ENCODE measurements at places on chromosomes 11 and 22.
A peak's percentile ranks its signal among the peaks of the same experiment; 100 is the strongest.

GRCh38 chr11:27475622-27476021, 3.0 kb upstream of the LGR4 start:
- no peak for DNase-seq

DNA sequence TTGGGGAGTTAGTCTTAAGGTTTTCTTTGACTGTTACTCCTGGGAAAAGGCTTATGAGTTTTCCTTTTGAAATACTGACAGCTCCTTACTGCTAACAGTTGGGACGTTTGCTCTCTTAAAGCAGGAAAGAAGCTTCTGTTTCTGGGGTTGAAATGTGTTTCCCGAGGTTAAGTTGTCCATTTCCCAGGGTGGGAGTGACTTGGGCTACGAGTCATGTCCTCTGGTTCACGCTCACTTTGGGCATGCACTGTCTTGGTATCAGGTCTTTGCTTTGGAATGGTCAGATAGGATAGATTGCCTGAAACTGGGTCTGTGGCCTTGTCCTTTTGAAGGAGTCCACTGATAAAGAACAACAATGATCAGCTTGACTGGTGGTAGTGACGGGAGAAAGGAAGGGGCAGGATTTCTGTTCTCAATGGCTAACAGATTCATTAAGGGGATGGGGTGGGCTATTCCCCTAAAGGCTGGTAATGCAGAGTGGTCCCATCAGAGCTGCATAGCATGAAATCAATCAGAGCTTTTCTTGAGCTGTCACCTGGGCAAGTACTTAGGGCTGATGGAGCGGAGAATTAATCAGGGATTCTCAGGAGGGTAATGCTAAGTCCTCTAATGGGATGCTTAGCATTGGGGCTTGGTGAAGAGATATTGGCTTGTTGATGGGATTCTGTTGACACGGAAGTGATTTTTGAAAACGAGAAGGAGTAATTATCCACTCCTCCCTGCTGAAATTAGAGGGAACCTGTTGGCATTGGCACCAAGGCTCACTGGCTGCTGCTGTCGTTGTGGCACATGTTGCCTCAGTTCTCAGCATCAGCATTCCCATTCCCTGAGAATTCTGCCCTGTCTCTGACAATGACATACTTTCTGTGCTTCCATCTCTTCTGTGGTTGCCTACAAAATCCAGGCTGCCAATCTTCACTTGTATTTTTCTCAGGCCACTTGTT, 81.6 kb downstream of the TEAD1 start:
- DNase-seq, result no peak

GRCh38 chr11:76250520-76251225, 44.4 kb upstream of the WNT11 start:
- no peak for DNase-seq

- DNase-seq, result no peak
Observed at GRCh38 chr11:110529043-110529442, 99.3 kb downstream of the FDX1 start.

DNA sequence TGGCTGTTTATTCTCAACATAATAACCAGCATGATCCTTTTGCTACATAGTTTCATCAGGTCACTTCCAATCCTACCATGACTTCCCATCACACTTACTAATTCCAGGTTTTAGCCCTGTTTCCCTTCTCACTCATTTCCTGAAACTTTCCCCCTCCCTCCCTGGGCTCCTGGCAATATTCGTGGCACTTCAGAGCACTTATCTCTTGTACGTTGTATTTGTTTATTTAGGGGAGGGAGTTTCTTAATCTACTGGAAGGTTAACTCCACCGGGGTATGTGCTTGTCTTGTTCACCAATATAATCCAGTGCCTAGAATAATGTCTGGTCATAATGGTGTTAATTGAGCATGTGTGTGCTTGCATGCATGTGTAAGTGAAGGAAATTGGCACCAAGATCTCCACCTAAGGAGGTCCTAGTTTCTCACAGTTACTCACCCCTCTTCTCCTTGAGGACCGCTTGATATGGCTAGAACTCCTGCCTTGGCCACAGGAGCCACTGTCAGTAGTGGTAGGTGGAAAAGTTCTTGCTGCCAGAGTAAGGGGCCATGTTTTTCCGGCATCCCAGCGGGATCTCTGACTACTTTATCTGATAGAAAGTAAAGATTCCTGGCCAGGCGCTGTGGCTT, 11.7 kb downstream of the EIF3L start:
- no peak for DNase-seq

DNA sequence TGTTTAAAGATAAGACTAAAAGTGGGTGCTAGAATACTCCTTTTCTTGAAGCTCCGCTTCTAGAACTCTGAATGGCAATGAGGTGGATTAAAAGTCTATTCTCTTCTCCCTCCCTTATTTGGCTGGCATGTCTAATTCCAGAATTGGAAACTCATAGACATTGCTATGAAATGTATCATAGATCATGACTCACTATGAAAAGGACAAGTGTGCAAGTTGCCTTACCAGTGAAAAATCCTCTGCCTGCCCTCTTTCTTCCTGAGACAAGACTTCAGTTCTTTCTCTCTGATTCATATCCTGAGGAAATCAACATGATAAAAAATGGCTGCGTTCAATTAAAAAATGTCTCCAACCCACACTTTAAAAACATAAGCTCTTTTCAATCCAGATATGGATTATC, 73.2 kb upstream of the BLID start:
- DNase-seq, result peak; percentile 86

GRCh38 chr22:39024519-39025308, 3.8 kb downstream of the APOBEC3D start:
- DNase-seq, result no peak

DNA sequence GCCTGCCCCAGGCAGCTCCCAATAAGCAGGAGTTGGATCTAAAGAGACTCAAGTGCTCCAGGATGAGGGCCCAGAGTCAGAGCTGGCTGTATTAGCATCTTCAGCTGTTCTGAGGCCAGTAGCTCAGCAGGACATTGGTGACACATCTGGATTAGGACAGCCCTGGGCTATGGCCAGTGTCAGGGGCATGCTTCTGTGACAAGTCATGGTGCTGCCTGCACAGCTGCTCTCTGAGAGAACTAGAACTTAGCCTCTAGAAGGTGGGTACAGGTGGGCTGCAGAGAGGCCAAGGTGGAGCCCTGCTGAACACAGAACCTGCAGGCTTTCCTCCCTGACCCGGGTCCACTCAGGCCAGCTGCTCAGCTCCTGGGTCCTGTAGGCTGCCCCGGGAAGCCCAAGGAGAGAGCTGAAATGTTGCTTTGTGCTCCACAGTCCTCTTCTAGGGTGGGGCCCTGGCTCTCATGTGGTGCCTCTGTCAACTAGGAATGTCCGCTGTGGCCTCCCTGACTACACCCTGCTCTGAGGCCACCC, 426.9 kb downstream of the SOX6 start:
- no peak for DNase-seq

DNA sequence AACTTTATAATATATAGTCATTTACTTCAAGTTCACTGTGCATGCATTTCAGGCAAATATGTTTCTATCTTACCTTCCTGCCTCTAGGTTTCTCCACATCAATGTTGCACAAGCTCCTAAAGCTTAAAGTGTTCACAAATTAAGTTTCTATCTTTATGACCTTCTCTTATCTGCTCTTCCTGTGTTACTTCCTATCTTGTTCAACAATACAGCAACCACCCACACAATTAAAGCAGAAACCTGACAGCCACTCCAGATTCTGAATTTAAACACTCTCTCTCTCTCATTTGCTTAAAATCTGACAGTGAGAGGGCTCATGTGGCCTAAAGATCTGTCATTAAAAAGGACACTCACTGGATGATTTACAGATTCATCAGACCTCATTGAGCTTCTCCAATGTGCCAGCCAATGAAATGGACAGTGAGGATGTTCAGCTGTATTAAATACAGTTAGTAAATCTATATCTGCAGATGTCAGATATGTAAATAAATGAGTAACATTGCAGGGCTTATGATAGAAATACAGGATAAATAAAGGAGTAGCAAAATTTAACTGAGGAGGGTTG, 10.9 kb downstream of the PDGFD start:
- no peak for DNase-seq

DNA sequence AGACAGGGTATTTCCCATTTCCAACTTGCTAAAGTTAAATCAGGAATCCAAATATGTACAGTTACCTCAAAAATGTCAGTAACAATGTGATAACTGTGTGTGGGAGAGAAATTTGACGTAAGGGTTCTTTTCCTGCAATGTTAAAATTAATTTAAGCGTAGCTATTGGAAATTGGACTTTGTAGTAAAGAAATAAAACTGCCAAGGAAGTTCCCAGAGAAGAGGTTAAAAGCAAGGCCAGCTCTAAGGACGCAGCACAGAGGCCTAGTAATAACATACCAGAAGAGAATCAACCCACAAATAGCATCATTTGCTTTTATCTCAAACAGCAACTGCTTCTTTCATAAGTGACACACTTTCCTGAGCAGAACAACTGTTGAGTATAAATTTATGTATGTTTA, 36.8 kb upstream of the GRIA4 start:
- DNase-seq, result no peak

GRCh38 chr11:20159466-20160381, 551 bp downstream of the DBX1 start:
- DNase-seq, result no peak

GRCh38 chr11:66293777-66294625, 2.3 kb downstream of the TMEM151A start:
- DNase-seq, result no peak
